ENCODE measurements at places on chromosomes 1 and 21.

GRCh38 chr21:46551636-46552241, 53.1 kb downstream of the S100B start:
- no peak for DNase-seq

DNA sequence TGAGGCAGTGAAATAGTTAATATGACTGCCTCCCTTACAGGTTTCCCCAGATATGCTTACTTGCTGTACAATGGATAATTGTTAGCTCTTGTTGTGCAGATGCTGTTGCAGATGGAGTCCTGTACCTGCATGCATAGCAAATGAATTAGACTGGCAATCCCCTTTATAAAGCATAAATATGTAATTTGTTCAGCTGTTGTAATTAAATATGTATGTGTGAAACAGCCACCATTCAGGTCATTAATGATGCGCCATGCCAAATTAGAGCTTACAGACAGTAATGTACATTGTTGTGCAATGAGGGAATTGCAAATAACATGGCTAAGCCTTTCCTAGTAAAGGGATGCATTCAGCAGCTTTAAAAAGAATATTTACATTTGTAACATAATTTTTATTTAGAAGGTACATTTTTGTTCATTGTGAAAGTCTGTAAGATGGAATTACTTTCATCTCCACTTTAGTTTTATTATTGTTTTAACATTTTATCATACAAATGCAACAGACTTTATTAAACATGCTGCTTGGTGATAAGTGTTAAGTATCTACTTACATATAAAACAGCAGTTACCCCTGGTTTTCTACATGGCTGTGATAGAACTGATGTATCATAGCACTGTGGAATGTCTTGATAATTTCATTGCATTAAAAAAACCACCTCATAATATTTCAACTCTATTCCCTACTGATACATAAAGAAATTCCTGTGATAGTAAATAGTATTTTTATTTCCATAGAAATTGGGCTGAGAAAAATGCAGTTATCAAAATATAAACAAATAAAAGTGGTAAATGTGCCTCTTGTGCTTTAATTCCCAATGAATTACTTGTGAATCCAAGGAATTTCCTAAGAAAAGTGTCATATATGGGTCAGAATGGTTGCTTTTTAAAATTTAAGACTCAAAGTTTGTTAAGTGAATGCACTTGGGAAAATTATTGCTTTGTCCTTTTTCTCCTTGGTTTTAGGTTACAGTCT, 99.0 kb downstream of the NFIA start:
- DNase-seq: no peak

- DNase-seq: no peak
Observed at GRCh38 chr1:83735526-83735925, 263.4 kb downstream of the TTLL7 start.

- no peak for DNase-seq
Observed at GRCh38 chr21:34074283-34075090, 1.1 kb downstream of the MRPS6 start.

GRCh38 chr1:1318131-1318652, 6.3 kb downstream of the INTS11 start:
- no peak for DNase-seq

GRCh38 chr1:7322912-7323311, 448.2 kb upstream of the VAMP3 start:
- no peak for DNase-seq

DNA sequence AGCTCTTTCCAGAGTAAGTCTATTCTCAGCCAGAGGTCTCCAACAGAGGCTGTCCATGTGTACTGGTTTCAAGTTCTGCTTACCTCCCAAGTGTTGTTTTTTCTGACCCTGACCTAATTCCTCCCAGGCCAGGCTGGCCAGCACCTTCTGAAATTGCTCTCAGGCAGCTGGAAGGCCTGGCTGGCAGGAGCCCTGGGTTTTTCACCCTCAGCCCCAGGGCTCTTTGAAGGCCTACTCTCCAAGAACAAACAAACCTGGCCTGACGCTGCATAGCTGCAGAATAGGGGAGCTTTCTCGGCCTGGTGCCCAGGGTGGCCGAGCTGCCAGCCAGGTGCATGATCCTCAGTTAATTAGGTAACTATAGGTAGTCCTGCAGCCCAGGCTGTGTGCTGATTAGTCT, 147.5 kb downstream of the CACNA1E start:
- DNase-seq: no peak

- DNase-seq: no peak
Observed at GRCh38 chr1:156814571-156815260, 1.9 kb downstream of the SH2D2A start.

- no peak for DNase-seq
Observed at GRCh38 chr1:167566766-167567165, 13.2 kb upstream of the CREG1 start.

- DNase-seq: no peak
Observed at GRCh38 chr1:18972991-18973390, 16.5 kb upstream of the IFFO2 start.

DNA sequence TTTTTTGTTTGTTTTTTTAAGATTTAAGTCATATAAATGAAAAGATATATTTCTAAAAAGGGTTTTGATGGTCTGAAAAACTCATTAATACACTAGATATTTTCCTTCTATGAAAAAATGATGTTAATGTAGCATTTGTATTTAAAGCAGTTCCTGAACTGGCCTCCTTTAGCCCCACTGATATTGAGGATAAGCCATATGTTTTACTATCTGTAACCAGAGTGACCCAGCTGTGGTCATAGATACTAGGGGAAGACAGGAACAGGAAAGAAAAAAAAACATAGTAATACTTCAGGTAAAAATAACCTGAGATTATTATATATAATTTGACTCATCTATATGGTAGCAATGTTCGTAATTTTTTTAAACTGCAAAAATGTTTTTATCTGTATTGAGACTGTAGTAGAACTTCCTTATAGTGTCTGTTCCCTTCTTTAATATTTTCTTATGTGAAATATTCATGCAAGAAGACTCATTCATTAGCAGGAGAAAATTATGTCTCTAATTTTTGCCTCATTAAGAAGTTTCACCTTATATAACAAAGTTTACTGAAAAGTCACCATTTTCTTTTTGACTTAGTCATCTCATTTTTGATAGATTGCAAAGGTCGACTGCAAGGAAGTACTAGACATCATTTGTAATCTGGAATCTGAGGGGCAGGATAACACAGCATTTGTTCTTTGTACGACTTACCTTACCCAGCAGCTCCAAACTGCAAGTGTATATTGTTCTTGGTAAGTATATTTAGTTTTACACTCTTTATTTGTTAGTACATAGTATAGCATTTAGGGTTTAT, 25.6 kb upstream of the TMCO2 start:
- no peak for DNase-seq

- no peak for DNase-seq
Observed at GRCh38 chr1:235766794-235767285, 99.9 kb downstream of the LYST start.

DNA sequence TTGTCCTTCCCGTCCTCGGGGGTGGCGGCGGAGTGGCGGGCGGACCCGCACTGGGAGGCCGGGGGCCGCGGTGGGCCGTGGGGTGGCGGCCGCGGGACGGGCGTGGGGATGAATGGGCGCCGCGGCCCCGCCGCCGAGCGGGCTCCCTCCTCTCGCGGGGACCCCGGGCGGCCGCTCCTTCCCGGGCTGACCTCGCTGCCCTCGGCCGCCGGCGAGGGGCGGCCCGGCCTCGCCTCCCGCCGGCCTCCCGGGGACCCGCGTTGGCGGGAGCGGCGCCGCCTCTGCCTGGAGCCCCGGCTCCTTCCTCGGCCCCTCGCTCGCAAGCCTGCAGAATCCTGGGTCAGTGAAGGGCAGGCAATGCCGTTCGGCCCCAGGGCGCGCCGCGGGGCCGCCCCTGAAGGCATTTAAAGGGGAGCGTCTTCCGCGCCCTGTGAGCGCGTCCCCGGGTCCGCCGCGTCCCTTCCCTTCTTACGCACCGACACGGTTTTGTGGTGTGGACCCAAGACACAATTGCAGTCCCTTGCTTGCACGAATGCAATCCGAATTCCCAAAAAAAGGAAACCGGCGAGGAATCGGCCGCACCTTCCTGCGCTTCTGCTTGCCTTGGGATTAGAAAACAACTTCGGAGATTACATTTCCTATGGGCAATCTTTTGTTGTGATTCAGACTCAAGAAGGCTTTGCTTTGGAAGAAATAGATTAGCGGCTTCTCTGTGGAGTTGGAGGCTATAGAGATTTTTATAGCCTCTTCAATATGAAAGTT, 776 bp downstream of the ITSN1 start:
- DNase-seq: no peak

DNA sequence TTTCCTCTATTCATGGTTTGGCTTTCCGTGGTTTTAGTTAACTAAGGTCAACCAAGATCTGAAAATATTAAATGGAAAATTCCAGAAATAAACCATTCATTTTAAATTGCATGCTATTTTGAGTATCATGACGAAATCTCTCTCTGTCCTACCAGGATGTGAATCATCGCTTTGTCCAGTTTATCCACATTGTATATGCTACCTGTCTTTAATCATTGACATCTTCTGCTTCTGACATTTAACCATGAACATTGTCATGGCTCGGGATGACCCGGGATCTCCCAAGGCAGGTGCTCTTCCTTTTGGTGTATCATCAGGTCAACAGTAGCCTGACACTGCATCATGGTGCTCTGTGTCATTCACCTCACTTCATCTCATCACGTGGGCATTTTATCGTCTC, 125.5 kb upstream of the HNRNPU start:
- DNase-seq: no peak

GRCh38 chr1:167905182-167905581, 8.8 kb downstream of the ADCY10 start:
- no peak for DNase-seq

- no peak for DNase-seq
Observed at GRCh38 chr1:85274969-85275453, 1.4 kb downstream of the BCL10 start.

DNA sequence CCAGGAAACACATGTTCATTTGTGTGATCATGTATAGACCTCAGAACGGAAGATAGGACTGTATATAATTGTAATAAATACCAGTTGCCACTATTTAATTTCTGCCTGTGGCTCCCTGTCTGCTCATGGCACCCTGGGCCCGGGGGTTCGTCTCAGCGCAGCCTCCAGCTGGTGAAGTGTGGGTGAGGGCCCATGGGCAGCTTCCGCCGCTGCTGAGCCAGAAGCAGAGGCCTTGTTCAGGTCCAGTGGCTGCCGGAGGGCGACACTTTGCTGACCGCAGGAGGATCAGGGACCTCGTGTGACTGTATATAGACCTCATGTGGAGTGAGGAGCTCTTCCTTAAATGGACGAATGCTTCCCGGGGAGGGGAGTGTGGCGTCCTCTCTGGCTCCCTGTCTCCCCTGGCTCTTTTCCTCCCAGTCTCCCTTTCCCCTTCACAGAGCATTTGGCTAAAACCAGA, 155.9 kb downstream of the PEX14 start:
- no peak for DNase-seq

DNA sequence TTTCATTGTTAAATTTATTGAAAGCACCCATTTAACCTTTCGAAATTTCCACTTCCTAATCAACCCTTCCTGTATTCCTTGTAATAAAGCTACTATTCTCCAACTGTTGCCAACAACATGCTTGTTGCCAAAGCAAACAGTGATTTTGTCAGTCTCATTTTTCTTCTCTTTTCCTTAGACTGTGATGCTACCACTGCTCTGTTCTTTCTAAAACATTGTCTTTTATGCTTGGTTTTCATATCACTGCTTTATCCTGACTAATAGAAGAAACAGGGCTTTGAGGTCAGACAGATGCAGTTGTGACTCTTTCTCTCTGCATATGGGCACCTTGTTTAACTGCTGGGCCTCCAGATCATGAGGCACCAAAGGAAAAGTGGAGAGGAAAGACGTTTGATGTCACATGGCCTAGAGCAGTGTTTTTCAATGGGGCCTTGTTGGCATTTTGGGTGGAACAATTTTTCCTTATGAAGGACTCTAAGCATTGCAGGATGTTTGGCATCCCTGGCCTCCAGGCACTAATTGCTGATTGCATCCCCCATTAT, 56.1 kb downstream of the HMCN1 start:
- DNase-seq: no peak

GRCh38 chr1:205275916-205276688, 45.4 kb downstream of the NUAK2 start:
- no peak for DNase-seq

- DNase-seq: no peak
Observed at GRCh38 chr1:29623501-29623900, 387.2 kb downstream of the PTPRU start.

DNA sequence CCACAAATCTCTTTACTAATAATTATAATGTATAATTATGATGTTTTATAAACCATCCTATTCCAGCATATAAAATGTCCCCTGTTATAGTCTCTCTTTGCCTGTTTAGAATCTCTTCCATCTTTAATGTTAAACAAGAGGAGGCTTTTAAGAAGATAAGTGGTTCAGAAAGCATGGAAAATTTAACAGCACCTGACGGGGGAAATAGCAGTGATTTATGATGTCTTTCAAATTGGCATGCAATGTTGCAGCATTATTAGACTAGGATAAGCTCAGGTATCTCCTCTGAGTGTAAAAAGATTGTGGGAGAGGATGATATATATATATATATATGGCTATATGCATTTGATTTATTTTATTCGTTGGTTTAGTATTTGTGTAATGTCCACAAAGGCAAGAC, 24.4 kb downstream of the GIPC2 start:
- DNase-seq: no peak

DNA sequence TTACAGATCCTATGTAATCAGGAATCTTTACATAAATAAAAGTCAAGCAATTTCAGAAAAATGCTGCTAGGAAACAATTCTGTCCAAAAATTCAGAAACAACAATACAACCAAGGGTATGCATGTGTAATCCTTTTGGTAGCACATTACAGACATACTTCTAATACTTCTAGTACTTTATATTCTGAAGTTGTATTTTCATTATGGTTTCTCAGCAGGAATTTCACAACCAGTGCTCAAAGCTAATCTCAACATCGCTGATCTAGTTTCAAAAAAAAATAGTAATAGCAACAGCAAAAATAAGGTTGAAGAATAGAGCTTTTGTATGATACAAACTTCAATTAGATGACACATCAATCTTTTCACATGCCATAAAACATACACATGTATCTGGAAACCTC, 545.2 kb downstream of the LTN1 start:
- DNase-seq: no peak

- no peak for DNase-seq
Observed at GRCh38 chr1:243230914-243231313, 24.2 kb downstream of the CEP170 start.

GRCh38 chr1:25619101-25619890, 2.7 kb downstream of the MAN1C1 start:
- no peak for DNase-seq

DNA sequence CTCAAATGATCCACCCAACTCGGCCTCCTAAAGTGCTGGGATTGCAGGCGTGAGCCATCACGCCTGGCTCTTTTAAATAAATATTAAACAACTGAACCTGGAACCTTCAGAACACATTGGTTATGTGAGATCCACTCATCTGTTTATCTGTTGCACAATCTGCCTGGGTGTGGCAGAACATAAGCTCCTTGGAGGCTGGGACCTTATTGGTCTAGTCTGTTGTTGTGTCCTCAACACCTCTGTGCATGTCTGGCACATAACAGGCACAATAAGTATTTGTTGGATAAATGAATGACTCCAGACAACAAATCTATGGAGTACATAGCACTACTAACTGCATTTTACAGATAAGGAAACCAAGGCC, 4.1 kb upstream of the NBL1 start:
- no peak for DNase-seq

- no peak for DNase-seq
Observed at GRCh38 chr21:46183910-46184624, at the start of gene SPATC1L. Gene SPATC1L, minus strand, starts transcription at chr21:46184459. Its CDS starts 1,643 bp downstream, at chr21:46182816.

All from cortex of kidney (tissue), 1 donor.